Activated CD4-positive, alpha-beta T cell treated with anti-CD3 and anti-CD28 coated beads, Interleukin-2, amount 50 U/mL, for 16 hours (primary cell): ENCODE measurements at places on chromosomes 3 and 15.
A peak's percentile ranks its signal among the peaks of the same experiment; 100 is the strongest.

- peak; percentile 85 for DNase-seq
Measured at GRCh38 chr15:101320501-101321052, 25.5 kb upstream of the SNRPA1 start.

DNA sequence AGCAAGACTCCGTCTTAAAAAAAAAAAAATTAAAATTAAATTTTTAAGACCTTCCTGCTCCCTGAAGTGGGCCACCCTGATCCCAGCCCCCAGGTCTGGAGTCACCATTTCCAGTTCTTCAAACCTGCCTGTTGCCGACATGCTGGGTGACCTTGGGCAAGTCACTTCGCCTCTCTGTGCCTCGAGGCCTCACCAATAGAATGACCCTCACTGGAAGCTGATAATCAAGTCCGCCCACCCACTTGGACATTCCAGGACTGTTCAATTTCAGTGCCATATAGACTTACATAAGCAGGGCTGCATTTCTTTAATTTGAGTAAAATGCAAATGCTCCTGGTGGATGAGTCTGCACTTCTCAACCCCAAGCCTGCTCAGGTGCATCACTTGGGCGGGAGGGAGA is 39.3 kb upstream of the FURIN start:
- DNase-seq: no peak

DNA sequence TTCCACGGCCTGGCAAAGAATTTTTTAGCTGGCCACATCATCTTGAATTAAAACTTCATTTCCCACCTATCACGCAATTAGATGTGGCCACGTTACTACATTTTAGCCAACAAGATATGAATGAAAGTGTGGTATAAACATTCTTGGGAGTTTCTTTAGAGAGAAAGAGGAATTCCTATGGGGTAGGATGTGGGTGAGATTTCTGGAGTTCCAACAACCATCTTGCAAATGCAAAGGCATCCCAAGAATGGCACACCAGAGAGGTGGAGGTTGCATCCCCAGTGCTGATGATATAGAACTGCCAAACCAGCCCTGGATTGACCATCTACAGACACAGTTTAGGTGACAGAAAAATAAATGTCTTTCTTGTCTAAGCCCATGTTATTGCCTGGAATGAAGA is 66.3 kb upstream of the AKAP13 start:
- DNase-seq: no peak

DNA sequence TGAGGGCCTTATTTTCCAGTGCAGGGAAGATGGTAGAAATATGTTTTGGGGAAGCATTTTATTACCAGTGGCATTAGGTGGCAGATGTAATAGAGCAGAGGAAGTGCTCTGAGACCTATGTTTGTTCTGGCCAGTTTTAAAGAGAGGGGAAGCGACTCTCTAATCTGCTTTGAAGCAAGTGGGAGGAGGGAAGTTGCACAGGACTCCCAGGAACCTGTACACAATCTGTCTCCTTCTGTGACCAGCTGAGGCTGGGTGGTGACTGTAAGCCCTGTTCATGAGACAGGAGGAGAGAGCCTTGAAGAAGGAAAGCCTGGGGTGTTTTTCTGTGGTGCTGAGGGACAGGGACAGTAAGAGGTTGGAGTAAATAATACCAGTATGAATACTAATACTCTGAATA is 60.5 kb downstream of the LPP start:
- DNase-seq: no peak

DNA sequence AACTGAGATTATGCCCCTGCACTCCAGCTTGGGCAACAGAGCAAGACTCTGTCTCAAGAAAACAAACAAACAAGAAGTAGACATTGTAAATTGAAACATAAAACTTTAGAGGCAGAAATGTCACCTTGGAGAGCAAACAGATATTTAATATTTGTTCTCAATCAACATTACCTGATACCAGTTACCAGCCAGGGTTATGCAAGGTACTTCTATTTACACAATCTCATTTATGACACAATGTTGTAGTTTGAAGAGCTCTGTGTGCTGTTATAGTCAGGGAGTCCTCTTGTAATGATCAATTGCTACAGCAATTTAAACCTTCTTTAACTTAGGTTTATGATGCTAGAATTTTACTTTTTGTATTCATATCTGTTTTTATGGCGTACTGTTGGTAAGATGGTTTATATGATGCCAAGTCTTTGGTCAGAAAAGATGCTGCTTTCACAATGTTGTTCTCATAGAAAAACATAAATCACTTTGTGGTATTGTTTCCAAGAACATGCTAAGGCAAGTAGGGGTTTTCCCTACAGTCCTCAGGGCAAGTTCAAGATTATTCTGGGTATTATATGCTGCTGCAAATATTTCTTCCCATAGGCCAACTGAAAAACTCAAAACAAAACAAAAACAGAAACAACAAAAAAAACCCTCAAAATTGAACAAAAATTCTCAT is 173.5 kb downstream of the TNIK start:
- DNase-seq: peak; percentile 74

GRCh38 chr15:37100966-37101215 is 542 bp upstream of the MEIS2 start:
- no peak for DNase-seq

DNA sequence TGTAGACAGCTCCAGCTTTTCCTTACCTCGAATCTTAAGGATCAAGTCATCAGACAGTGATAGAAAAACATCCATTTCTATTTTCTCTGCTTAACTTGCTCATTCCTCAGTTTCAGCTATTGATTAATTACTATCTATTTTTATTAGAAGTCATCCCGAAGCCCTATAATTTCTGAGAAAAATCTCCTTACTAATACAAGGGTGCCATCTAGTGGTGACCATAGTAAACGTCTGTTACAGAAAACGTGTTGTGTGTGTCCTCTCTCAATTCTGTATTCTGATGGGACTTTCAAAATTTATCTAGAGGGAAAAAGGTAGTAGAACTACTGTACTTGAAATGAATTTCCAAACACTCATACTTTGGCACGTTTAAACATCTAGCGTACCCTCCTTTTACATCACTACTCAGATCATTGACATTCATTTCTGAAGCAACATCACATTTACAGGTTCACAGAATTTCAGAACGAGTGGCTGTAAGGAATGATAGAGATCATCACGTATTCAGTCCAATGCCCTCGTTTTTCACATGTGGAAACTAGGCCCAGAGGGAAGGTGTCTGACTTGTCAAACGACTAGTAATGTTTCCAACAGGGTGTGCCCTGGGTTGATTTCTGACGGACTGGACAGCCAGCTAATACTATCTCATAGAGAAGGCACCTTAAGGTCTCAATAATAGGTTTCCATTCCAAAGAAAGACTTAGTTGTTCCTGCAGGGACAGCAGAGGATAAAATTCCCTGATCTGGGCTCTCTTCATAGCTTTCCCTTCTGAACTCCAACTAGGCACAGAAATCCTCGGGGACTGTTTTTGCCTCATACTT is 25.6 kb downstream of the HACD2 start:
- peak; percentile 48 for DNase-seq

DNA sequence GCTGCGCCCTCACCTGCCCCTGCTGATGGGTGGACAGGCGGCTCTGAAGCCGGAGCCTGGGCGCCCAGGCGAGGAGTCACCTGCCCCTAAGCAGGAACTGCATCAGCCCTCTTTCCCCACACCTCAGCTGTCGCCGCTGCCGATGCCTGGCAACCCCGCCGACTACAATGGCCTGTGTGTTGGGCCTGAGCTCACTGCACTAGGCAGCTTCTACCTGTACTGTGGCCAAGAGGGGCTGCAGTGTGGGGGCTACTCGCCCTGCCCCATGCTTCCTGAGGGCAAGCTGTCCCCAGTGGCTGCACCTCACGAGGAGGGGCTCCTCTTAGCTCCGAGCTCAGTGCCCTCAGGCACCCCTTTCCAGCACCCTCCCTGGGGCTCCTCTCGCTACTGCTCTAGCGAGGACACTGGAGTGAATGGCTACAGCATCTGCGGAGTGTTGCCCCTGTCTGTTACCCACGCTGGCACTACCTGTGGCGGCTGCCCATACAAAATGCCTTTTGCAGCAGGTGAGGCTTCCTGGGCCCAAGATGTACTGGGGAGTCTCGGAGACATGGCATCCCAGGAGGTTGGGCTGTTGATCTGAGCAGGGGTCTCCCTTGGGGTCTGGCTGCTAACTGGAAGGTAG is 11.3 kb upstream of the CHST14 start:
- DNase-seq: no peak

DNA sequence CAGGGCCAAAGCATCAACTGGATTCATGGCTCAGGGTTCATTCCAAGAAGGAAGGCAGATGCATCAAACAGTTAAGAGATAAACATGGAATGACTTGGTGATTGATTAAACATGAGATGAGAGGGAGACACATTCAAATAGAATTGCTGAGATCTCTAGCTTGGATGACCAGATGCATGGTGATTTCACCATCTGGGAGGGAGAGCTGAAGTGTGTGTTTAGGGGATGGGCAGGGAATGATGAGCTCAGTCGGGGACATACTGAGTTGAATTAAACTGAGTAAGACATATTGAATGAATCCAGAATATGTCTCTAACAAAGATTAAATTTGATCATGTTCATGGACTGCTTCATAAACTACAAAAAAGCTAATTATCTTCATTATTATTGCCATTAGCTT is 35.5 kb downstream of the CADPS start:
- no peak for DNase-seq

DNA sequence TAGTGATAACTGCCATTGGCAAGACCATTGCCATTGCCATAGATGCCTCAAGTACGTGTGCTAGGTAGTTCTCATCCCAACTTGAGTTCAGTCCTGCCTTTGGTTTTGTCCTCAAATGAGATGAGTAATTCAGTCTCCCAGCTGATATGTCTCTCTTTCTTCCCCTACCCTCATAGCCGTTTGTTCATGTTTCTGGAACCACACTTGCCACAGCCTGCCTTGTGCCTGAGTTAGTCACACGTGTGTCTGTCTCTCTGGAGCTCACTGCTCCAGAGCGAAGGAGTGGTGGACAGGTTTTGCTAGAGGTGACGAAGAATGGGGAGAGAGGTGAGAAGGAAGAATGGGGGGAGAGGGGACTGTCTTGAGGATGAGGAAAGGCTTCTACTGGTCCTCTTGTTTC is 88.0 kb upstream of the IGF1R start:
- DNase-seq: no peak

DNA sequence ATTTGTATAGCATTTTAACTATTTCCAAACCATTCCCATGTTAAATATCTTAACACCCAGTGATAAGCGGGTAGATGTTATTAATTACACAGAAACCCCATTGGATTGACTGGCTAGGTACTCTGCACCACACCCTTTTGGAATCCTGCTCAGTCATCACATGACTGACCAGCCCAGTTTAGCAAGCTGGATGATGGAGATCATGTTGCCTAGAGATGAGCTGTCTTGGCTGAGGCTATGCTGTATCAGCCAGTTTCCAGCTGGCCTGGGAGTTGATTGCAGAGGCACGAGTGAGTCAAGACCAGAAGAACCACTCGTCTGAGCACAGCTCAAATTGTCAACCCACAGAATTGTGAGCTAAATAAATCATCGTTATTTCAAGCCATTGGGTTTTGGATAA is 124.6 kb downstream of the ZNF621 start:
- DNase-seq: no peak

DNA sequence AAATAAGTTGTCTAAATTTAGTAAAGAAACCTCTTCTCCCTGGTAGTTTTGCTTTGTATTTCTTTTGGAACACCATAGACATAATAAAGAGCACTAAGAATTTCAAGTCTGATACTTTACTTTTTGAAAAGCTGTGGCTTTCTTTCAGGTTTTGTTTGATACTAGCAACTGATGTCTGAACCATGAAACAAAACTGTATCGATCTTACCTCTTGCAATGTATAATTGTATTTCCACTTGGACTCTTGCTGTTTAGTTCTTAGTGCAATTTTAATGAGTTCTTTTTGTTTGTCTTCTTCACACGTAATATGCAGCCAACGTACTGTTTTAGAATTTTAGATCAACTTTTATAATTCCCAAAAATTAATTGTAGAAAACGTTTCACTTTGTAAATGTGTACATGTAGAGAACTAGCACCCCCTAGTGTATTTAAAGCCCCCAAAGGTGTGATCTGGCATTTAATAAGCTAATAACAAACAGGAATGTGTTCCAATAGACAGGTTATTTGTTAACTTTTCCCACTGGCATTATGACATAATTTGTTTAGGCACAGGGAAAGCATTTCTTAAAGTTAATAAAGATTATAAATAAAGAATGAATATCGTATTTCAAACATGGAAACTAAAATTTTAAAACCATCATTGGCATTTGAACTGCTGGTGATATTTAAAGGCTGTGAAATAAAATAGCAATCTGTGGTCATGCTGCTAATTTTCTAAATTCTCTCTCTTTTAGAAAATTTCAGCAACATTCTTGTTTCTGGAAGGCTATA is 289.1 kb upstream of the DNAJC19 start:
- DNase-seq: no peak

DNA sequence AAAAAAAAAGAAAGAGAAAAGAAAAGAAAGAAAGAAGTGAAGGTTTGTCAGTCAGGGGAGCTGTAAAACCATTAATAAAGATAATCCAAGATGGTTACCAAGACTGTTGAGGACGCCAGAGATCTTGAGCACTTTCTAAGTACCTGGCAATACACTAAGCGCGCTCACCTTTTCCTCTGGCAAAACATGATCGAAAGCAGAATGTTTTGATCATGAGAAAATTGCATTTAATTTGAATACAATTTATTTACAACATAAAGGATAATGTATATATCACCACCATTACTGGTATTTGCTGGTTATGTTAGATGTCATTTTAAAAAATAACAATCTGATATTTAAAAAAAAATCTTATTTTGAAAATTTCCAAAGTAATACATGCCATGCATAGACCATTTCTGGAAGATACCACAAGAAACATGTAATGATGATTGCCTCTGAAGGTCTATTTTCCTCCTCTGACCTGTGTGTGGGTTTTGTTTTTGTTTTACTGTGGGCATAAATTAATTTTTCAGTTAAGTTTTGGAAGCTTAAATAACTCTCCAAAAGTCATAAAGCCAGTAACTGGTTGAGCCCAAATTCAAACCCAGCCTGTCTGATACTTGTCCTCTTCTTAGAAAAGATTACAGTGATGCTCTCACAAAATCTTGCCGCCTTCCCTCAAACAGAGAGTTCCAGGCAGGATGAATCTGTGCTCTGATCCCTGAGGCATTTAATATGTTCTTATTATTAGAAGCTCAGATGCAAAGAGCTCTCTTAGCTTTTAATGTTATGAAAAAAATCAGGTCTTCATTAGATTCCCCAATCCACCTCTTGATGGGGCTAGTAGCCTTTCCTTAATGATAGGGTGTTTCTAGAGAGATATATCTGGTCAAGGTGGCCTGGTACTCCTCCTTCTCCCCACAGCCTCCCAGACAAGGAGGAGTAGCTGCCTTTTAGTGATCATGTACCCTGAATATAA is 2.0 kb downstream of the B2M start:
- DNase-seq: no peak

GRCh38 chr15:67563092-67563491 is 20.6 kb downstream of the MAP2K5 start:
- no peak for DNase-seq

DNA sequence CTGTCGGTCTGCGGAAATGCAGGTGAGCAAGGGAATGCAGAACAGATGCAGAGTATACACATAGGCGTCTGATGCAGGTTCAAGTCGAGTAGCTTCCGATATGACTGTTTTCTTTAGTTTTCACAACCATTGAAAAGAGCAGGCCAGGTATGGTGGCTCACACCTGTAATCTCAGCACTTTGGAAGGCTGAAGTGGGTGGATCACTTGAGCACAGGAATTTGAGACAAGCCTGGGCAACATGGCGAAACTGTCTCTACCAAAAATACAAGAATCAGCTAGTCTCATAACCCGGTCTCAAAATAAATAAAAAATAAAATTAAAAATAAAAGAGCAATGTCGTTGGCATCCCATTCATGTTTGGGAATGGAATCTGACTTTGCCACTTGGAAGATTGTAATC is 101.5 kb downstream of the PTPRG start:
- DNase-seq: no peak

- no peak for DNase-seq
Measured at GRCh38 chr3:43609406-43609805, 12.4 kb downstream of the ANO10 start.
